ENCODE measurements at places on chromosomes 3 and 15.

- DNase-seq: no peak
Measured at GRCh38 chr3:59717679-59718205, 667.9 kb upstream of the CFAP20DC start.

GRCh38 chr15:89307046-89307587 is 27.5 kb downstream of the POLG start:
- DNase-seq: no peak

- DNase-seq: no peak
Measured at GRCh38 chr3:171606151-171606751, 146.0 kb upstream of the TNIK start.

DNA sequence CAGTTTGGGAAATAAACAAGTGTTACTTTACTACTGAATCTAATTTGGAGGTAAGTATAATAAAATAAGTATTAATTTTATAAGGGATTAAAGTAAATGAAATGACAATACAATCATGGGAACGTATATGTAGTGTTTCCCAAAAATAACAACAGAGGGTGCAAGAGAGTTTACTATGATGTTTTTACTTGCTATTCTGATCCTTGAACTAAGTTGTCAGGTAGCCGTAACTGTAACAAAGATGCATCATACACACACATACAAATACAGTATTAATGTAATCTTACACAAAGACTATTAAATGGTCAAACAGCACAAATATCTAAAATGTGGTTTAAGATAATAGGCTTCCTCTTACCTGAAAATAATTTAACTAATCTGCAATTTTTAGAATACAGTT is 311.4 kb downstream of the TBC1D5 start:
- no peak for DNase-seq

- DNase-seq: no peak
Measured at GRCh38 chr3:102576651-102577050, 141.8 kb downstream of the ZPLD1 start.

DNA sequence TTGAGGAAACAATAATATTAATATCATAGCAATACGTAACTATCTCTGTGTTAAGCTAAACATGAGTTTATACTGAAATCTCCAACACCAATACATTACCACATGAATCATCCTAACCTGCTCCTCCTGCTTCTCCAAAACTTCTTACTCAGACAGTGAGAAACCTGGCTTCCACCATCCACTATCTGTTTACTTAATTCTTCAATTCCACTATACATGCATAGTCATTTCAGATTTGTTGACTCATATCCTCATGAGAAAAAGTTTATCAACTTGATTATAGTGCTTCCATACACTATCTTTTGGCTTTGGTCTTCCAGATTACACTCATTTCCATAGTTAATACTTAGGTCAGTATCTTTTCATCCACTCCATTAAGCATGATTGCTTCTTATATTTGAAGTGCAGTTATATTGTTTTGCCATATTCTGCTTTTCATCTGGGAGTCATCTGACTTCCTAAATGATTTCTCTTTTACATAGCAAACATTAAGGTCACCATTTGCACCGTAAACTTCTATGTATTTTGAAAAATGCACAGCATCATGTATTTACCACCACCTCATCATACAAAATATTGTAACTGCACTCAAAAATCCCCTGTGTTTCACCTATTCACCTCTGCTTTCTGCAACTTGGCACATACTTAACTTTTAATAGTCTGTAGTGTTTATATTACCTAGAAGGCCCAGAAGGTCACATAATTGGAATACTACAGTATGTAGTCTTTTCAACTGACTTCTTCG is 970.6 kb downstream of the DIPK2A start:
- DNase-seq: no peak

DNA sequence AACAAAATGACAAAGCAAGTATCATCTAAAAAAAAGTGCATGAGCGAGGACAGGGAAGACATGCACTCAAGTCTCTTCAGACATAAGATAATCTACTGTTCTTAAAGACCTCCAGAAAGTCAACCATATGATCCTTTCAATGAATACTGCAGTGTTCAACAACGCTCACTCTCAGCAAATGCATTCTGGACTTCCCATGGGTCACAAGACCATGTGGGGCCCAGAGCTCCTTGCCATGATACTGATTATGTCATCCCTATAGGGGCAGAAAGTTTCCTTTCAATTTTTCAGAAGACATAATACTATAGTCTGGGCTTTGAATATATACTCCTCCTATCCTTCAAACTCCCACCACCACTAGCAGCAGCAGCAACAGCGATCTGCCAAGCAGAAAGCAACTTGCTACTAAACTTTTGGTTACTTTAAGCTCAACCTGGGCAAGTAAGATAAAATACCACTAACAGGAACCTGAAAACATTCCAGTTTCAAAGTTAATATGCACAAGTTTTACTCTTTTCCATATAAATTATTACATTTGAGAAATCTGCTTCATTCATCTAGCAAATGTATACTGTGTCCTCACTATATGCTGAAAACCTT is 143.5 kb downstream of the ADAM10 start:
- DNase-seq: no peak

GRCh38 chr3:141945726-141946485 is 69.5 kb downstream of the ATP1B3 start:
- no peak for DNase-seq

DNA sequence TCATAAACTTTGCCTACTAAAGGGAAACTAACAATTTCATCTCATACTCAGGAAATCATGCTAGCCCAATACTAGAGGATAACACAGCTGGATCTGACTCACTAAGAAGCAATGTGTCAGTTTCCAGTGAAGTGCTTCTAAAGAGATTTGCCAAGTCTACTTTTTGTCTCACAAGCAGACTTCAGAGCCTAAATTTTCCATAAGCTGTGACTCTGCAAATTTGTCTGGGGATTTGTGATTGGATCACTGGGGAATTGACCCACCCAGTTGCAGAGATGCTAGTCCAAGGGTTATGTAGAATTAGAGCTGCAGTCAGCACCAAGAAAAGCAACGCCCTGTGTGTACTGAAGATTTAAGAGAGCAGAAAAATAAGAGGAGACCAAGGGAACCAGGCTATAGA is 647.1 kb downstream of the NTRK3 start:
- DNase-seq: no peak

DNA sequence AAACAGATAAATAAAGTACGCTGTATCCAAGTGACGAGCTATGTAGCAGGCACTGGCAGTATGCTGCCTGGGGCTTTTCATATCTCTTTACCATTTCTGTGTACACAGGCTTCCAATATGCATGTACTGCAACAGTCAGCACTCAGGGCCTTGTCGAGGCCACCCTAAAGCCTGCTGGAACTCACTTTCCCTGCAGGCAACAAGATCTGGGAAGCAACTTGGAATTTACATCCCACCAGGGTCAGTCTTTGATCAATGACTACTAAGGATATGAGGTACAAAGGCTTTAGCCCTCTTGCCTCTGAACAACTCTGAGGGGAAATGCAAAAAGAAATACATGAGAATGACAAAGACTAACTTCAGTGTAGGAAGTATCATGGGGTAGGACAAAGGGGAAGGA is 101.8 kb upstream of the ARL6 start:
- DNase-seq: no peak
